ENCODE measurements at places on chromosomes 3 and 15. TPM values are rescaled to one million over a fixed set of nuclear protein-coding genes. Genes with fewer than 3 reads are reported as not detected.

- no peak for DNase-seq
Observed at GRCh38 chr3:17740721-17741141, 1.7 kb downstream of the TBC1D5 start.

DNA sequence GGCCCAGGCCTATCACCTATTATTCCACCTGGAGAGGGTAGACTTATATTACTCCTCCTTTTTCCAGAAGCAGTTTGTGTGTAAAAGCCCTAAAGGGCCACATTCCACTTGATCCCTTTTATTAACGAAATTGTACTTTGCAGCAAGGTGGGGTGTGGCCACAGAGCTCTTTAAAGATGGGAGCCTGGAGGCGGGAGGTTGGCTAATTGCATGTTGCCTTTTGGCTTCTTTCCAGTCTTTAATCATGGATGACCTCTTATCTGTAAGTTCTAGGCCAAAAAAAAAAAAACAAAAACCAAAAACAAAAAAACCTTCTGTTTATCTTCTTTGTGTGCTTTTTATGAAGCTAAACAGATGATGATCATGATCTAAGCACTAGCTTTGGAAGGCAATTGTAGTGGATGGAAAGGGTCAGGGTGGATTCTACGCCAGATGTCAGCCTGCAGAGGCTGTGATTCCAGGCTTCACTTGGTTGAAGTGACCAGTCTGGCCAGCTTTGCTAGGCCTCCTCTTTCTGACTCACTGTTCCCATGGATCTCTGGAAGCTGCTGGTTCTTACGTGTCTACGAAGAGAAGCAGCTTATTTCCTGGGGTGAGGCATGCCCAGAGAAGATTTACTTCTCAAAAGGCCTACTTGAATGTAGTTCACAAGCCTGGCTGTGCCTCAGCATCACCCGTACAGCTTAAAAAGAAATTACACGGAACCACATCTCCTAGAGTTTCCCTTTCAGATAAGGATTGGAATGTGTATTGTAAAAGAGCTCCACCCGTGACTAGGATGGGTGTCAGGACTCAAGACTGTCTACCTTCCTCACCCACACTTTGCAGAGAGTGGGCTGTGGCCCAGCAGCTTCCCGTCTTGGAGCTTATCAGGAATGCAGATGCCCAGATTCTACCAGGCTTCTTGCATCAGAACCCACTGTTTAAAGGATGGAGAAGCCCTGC lies 330.9 kb upstream of the C2CD4B start:
- no peak for DNase-seq

DNA sequence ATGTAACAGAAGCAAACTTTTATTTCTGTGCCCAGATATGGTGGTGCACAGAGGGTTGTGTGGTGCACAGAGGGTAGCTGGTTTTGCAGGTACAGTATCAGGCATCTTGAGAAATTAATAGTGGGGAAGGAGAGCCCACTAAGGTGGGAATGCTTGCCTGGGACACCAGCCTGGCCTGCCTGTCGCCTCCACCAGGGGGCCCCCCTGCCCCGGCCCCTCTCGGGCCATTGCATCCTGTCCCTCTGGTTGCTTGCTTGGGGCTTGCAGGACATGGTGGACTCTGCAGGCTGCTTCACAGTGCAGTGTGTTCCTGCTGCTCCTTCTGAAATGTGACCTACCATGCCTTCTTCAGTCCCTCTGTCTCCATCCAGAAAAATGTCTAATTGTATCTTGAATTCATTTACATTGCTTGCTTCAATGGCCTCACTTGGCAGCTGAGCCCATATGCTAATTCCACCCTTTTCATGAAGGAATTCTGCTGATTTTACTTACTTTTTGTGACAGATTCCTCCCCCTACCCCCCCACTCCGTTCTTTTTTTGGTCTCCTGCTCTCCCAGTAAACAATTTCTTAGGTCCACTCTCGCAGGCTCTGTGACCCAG lies 73.6 kb downstream of the EEFSEC start:
- no peak for DNase-seq

GRCh38 chr15:32818758-32819447 lies 101.1 kb downstream of the GREM1 start:
- no peak for DNase-seq

DNA sequence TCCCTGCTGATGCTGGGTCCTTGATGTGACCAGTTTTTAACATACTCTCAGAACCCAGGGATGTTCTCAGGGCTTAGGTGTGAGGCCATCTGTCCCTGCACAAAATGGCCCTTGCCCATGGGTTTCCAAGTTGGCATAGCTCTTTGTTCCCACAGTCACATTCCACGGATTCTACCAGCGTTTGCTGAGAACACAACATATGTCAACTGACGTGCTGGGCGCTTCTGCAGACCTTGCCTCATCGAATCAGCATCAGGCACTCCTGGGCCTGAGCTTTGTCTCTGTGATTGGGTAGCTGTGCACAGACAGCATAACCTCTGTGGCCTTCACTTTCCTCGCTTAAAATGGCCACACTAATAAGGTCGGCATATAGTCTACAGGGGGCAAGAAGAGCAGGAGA lies 69.0 kb downstream of the MGLL start:
- no peak for DNase-seq

GRCh38 chr3:38646630-38647029 lies 2.9 kb downstream of the SCN5A start:
- DNase-seq: no peak

DNA sequence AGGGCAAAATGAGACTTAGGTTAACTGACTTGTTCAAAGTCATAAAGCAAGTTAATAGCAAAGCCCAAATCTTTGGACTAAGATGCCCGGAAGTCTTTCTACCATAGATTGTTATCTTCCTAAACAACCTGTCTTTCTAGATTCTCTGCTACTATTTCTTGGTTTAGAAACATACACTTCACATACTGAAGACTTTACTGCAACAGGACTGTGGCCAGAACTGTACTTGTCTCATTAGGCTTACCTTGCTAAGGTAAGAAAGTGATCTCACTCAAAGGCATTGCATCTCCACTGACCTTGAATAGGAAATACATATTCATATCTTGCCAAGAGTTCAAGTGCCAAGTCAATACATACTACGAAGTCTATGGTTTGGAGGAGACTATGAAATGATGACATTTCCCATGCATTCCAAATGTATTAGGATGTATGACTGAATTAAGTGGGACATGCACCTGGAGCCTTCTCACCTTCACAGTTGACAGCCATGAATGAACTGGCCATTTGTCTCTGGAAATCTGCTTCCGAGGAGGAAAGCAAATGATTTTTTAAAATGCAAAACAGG lies 5.0 kb downstream of the ZDHHC3 start:
- DNase-seq: no peak

DNA sequence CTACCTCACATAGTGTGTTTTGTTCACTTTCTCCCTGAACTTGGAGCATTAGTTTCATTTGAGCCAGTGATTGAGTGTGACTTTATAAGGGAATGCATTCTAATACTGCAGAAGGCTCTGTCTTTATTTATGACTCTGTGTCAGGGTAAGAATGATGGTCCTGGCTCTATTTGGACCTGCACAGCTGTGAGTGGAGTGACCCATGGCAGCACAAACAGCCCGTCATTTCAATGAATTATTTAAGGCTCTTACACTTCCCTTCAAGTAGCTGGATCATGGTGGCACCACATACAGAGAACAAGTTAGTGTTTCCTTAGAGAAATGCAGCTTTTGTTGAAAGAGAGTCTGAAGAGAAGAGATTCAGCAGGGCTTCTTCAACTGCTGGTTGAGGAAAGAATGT lies 16.4 kb downstream of the TMEM108 start:
- no peak for DNase-seq

DNA sequence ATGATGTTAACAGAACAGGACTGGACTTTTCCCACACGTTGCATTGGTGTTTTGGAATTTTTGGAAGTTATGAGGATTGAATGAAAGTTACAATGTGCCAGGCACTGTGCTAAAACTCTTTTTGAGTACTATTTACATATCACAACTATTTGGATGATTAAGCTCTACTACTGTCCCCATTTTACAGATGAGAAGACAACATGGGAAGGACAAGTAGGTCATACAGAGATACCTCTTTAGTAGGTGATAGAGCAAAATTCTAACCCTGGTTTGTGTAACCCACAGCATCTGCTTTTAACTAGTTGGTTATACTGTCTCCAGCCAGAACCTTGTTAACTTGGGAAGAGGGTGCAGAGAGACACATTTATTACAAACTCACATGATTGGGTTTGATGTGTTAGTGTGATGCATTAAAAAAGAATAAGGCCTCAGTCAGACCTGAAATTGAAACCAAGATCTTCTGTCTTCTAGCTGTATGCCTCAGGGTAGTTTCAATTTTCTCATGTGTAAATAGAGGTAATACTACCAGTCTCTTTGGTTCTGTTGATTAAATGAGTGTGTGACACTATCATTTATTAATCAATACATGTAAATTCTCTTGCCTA lies 1.4 kb downstream of the NDUFB4 start:
- DNase-seq: no peak

GRCh38 chr3:72310419-72311380 lies 525.8 kb upstream of the PROK2 start:
- no peak for DNase-seq

DNA sequence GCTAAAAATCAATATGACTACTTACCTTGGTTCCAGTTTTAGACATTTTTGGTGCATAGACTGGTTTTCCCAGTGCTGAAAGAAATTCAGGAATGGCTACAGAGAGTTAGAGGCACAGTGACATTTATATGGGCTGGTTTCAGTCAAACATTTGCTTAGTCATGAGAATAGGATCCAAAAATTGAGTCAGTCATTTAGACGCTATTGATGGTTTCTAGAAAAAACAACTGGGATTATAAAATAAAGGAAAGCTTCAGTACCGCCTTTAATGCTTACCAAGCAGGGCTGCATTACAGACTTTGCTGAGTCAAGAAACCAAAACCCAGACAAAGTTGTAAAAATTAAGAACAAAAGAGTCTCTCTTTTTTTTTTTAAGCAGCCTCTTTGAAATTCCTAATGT lies at the start of gene CRYGS:
Gene CRYGS (minus strand): TSS at position 100 of the 400 bp plus-strand sequence. CDS start 54 bp downstream, at position 46.
- DNase-seq: no peak

DNA sequence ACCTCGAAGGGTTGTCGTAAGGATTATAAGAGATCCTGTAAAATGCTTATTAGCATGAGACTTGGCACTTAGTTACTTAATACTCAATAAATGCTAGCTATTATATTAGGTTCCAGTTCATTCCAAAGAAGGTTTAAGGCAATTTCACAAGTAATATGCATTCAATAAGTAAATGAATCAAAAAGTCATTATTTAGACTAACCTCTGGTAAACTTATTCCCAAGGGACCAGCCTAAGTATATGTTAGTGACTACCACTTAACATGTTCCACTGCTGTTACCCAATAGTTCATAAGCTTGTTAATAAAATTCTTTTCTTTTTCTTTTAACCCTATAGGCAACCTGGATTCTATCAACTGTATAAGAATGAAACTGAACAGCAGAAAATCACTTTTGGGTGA lies 5.1 kb downstream of the PDCD10 start:
- no peak for DNase-seq

DNA sequence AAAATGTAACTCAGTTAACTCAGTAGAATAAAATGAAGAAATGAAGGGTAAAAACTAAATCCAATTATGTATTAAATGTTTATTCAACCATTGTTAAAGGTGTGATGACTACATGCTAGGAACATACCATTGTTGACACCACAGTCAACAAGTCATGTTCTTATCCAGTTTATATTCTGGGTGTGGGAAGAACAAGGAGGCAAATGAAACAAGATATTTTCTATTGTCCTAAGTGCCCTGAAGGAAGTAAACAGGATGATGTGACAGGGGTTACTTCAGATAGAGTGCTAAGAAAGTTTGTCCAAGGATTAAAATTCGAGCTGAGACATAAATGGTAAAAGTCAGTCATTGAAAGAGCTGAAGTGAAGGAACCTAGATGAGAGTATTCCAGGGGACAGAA lies 13.1 kb downstream of the AP3S2 start:
- DNase-seq: no peak

DNA sequence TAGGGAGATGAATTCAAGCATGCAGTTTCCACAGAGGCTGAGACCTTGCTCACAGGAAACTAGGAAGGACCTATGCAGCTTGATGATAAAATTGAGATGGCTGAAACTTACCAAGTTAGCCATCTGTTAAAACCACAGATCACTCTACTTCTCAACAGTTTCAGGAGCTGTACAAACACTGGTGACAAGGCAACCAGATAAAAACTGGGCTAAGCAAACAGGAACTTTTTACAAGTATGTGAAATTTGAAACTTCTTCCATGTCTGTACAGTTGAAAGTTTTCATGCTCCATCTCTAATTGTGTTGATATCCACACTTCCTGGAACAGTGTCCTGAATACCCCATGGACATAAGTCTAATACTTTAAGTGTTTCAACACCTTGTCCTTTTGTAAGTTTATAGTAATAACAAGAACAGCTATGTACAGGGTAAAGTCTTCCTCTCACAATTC lies 78.2 kb downstream of the FAIM start:
- no peak for DNase-seq

GRCh38 chr15:99185414-99186130 lies 63.8 kb downstream of the TTC23 start:
- DNase-seq: no peak

DNA sequence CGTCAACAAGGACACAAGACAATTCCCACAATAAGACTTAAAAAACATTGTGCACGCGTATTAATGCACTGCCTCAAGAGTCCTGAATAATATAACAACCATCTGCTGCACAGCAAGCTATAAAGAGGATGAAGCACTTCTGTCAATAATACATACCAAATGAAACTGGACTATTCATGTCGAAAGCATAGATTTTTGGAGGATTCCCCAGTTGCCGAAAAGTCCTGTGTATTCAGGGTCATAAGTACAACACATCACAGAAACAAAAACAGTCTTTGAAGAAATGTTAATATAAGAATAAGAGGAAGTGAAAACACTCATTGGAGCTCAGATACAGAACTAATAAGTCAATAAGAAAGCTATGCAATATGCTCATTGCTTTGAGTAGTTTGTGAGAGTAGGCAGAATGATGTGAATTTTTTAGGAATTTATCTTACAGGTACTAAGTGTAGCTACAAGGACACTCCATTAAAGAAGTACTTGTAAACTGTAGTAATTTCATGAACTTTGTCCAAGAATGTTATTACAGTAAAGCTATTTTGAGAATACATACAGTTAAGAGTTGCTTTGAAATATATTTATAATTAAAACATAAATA lies 31.6 kb downstream of the CBLB start:
- no peak for DNase-seq

The POTEB3 gene
- total RNA-seq: not detected

The PLS1 gene
- total RNA-seq: 8.6 TPM

The SLC7A14 gene
- not detected for total RNA-seq

The CNTN4 gene
- 7.3 TPM for total RNA-seq

The C15orf62 gene
- total RNA-seq: 6.8 TPM

The CHRM5 gene
- not detected for total RNA-seq

The GP5 gene
- total RNA-seq: not detected

The ITGA11 gene
- total RNA-seq: 1.2 TPM

The MYO1E gene
- total RNA-seq: 154 TPM

The CIDEC gene
- 27.7 TPM for total RNA-seq

The DPH3 gene
- 11.5 TPM for total RNA-seq

The ZMYND10 gene
- not detected for total RNA-seq
